ENCODE measurements at places on chromosomes 3 and 15. TPM values are rescaled to one million over a fixed set of nuclear protein-coding genes. Genes with fewer than 3 reads are reported as not detected.

GABRB3 gene
- total RNA-seq, result 2.2 TPM

GRCh38 chr3:44045476-44046275 lies 196.0 kb upstream of the TOPAZ1 start:
- no peaks in the 10 kb centered on the region for H3K27me3 ChIP-seq
- DNase-seq, result no peak
- H3K4me1 ChIP-seq, result no peaks in the 10 kb centered on the region
- H3K36me3 ChIP-seq, result no peaks in the 10 kb centered on the region

- no peak overlapping the region for H3K27ac ChIP-seq
- peaks cover 6% of the 10 kb centered on the region for H3K4me1 ChIP-seq
- no peaks in the 10 kb centered on the region for H3K36me3 ChIP-seq
- no peak overlapping the region for H3K4me3 ChIP-seq
- DNase-seq, result no peak
- H3K27me3 ChIP-seq, result no peaks in the 10 kb centered on the region
Observed at GRCh38 chr15:68493629-68494028, 61.7 kb upstream of the ITGA11 start.

DNA sequence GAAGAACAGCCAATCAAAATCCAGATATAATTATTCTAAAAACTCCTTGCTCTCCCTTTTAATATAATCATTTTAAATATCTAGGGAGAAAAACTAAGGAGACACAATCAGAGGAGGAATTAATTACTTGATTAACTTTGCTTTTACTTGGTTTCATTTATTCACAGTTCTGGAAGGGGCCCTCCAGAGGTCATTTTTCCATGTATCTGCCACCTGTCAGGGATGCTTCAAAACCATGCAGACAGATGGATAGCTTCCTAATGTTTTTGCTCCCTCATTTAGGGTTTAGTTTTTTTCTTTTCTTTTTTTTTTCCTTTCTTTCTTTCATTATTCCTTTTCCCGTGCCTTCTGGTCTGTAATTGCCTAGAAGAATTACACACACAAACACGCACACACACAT lies 438.1 kb upstream of the ARPP21 start:
- H3K36me3 ChIP-seq, result no peaks in the 10 kb centered on the region
- H3K4me3 ChIP-seq, result no peak overlapping the region
- H3K4me1 ChIP-seq, result no peaks in the 10 kb centered on the region
- DNase-seq, result no peak

- no peaks in the 10 kb centered on the region for H3K27me3 ChIP-seq
- DNase-seq, result no peak
- H3K36me3 ChIP-seq, result no peaks in the 10 kb centered on the region
- no peak overlapping the region for H3K4me3 ChIP-seq
Observed at GRCh38 chr15:60774829-60775463, 296.0 kb upstream of the ICE2 start.
